ENCODE measurements at places on chromosomes 7 and 10. TPM values are rescaled to one million over a fixed set of nuclear protein-coding genes. Genes with fewer than 3 reads are reported as not detected.
A peak's percentile ranks its signal among the peaks of the same experiment; 100 is the strongest.

The EBF3 gene
- 8.4 TPM for total RNA-seq

The ATG9B gene
- 0.12 TPM for total RNA-seq

The ANLN gene
- total RNA-seq = 1.9 TPM

DNA sequence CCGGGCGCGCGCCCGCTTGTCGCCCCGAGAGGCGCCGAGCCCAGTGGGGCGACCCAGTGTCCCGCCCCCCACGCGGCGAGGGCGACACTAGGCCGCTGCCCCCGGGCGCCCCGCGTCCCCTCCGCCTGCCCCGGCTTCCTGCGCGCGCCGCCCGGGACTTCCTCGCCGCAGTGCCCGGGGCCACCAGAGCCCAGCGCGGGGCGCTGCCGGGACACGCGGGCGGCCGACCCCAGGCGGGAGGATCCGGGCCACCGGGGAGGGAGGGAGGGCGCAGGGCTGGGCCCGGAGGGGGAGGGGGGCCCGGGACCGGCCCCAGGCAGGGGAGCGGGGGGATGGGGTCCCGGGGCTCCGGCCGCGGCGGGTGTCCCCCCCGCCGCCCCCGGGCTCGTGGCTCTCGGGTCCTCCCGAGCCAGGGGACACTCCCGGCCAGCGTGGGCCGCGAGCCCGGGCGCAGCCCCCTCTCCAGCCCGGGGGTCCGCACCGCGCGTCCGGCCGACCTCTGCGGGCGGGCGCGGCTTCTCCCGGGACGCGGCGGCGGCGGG lies 435 bp upstream of the PWWP2B start:
- H3K27ac ChIP-seq = peak overlapping the region; percentile 28
- H3K4me3 ChIP-seq = peak overlapping the region; percentile 76
- H3K36me3 ChIP-seq = no peaks in the 10 kb centered on the region
- H3K4me1 ChIP-seq = no peaks in the 10 kb centered on the region
- DNase-seq = peak; percentile 90

The ACSM6 gene
- total RNA-seq = not detected

GRCh38 chr7:147937428-147937827 lies 653.1 kb upstream of the C7orf33 start:
- no peak overlapping the region for H3K27ac ChIP-seq
- no peak for DNase-seq
- H3K4me3 ChIP-seq = no peak overlapping the region
- no peaks in the 10 kb centered on the region for H3K36me3 ChIP-seq

The FGL2 gene
- total RNA-seq = 246 TPM

GRCh38 chr7:40047661-40048060 lies 86.8 kb downstream of the MPLKIP start:
- H3K4me3 ChIP-seq = no peak overlapping the region
- no peak overlapping the region for H3K27ac ChIP-seq
- no peaks in the 10 kb centered on the region for H3K36me3 ChIP-seq
- DNase-seq = no peak
- no peaks in the 10 kb centered on the region for H3K27me3 ChIP-seq

GRCh38 chr10:114281006-114281405 lies 42.0 kb downstream of the VWA2 start:
- H3K4me1 ChIP-seq = no peaks in the 10 kb centered on the region
- H3K27ac ChIP-seq = no peak overlapping the region
- no peaks in the 10 kb centered on the region for H3K36me3 ChIP-seq
- DNase-seq = no peak
- no peaks in the 10 kb centered on the region for H3K27me3 ChIP-seq

- DNase-seq = no peak
- no peak overlapping the region for H3K27ac ChIP-seq
- H3K36me3 ChIP-seq = no peaks in the 10 kb centered on the region
- H3K27me3 ChIP-seq = no peaks in the 10 kb centered on the region
- H3K4me1 ChIP-seq = no peaks in the 10 kb centered on the region
Measured at GRCh38 chr10:80414142-80414895, 6.0 kb downstream of the PRXL2A start.

GRCh38 chr10:117551330-117552155 lies 9.0 kb downstream of the EMX2 start:
- no peaks in the 10 kb centered on the region for H3K4me1 ChIP-seq
- no peaks in the 10 kb centered on the region for H3K27me3 ChIP-seq
- H3K27ac ChIP-seq = no peak overlapping the region
- no peak for DNase-seq
- no peaks in the 10 kb centered on the region for H3K36me3 ChIP-seq

DNA sequence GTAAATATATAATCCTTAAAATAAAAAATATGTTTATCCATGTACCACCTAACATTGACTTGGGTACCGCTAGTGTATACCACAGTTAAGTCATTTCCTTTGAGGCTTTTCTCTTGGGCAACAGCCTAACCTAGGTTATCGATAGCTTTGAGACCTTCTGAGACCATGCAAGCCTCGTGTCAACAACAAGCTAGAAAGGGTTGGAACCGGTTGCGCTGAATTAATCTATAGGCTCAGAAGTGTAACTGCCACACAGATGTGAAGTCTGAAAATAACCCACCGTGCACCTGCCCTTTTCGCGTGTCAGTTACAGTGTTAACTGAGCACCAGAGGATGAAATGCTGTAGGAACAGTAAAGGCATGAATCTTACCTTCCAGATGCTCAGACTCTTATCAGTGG lies 59.8 kb downstream of the ARID5B start:
- no peak overlapping the region for H3K4me3 ChIP-seq
- DNase-seq = no peak
- no peak overlapping the region for H3K27ac ChIP-seq
- H3K36me3 ChIP-seq = no peaks in the 10 kb centered on the region
- no peaks in the 10 kb centered on the region for H3K27me3 ChIP-seq

DNA sequence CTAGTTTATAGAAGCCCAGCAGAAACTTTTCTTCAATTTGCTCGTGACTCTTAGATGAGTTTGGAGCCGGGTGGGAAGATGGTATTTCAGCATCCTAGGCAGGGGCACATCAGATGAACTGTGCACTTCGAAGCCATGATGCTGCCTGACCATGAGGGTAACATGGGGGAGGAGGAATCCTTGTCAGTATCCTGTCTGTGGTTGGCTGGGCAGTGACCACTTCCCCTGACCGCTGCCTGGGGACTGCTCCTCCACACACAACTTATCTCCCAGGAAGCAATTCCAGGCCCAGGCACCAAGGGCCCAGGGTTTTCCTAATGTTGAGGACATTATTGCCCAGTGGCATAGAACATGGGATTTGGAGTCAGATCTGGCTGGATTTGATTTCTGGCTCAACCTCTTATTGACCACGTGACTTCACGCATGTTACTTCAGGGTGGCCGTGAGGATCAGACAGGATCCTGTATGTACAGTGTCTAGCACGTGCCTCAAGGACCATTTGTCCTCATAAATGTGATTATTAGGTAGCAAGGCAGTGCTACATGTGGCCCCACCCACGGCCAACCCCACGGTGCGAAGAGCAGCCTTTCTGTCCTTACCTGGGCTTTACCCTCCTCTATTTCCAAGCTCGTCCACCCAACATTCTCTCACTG lies 65.2 kb downstream of the PTPRE start:
- H3K4me3 ChIP-seq = no peak overlapping the region
- H3K27ac ChIP-seq = no peak overlapping the region
- no peak for DNase-seq
- H3K27me3 ChIP-seq = no peaks in the 10 kb centered on the region
- no peaks in the 10 kb centered on the region for H3K36me3 ChIP-seq

The CPA1 gene
- total RNA-seq = 5.9 TPM

GRCh38 chr7:2399848-2400587 lies 3.4 kb upstream of the CHST12 start:
- no peak overlapping the region for H3K27ac ChIP-seq
- no peaks in the 10 kb centered on the region for H3K27me3 ChIP-seq
- H3K36me3 ChIP-seq = no peaks in the 10 kb centered on the region
- peak; percentile 90 for DNase-seq

DNA sequence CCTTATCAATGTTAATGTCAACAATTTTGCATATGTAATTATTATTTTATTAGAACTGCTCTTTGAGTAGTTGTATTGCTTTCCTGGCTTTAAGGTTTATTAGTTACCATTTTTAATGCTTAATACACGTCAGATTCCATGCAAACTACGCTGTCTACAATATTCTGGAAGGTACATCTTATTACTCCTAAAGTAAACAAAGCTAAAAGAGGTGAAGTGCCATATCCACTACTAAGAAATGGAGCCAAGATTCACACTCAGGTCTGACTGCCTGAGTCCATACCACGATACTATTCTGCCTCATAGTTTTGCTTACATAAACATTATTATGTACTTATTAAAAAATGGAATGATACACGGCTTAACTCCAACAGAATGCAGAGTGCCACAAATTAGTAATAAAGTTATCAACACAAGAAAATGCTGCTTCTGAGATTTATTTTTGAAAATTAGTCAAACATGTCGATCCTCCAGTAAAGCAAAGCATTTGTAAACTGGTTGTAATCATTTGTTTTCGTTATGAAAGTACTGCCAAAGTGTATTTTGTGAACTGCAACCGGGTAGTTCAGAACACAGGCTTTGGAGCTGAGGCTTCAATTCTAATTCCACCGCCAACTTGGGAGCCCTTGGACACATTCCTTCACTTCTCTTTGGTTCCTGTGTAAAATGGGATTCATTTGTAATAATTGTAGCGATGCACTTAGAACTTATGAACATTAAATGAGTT lies 1.1 kb upstream of the DMTF1 start:
- no peak for DNase-seq
- no peaks in the 10 kb centered on the region for H3K4me1 ChIP-seq
- H3K4me3 ChIP-seq = peak overlapping the region; percentile 62
- no peaks in the 10 kb centered on the region for H3K27me3 ChIP-seq
- no peaks in the 10 kb centered on the region for H3K36me3 ChIP-seq
- H3K27ac ChIP-seq = peak overlapping the region; percentile 97

DNA sequence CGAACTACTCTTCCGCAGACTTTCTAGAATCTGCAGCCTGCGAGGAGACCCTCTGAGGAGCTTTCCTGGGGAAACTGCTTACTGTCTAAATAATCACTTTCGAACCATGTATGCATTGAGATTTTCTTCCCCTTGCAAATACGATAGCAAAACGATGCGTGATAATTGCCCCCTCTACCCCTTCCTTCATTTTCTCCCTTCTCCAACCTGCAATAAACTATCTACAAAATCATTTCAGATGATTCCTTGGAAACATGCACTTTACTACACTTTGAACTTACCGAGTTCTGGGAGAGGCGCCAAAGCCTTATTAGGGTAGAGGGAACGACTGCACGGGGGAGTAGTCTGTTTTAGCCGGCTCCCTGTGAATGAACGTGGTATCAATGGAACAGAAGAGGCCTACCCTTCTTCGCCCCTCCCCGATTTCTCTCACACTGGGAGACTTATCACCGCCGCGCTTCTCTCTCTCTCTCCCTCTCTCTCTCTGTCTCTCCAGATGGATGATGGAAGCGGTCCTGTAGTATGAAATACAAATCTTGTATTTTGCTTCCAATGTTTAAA lies at the start of gene FGFBP3:
TSS of gene FGFBP3 (minus strand) at position 370 of the 561 bp plus-strand sequence. CDS start 517 bp downstream, outside the sequence.
- H3K36me3 ChIP-seq = no peaks in the 10 kb centered on the region
- no peaks in the 10 kb centered on the region for H3K27me3 ChIP-seq
- no peak for DNase-seq
- H3K4me1 ChIP-seq = no peaks in the 10 kb centered on the region
- peak within 1 kb of the TSS; percentile 74 for H3K27ac ChIP-seq

DNA sequence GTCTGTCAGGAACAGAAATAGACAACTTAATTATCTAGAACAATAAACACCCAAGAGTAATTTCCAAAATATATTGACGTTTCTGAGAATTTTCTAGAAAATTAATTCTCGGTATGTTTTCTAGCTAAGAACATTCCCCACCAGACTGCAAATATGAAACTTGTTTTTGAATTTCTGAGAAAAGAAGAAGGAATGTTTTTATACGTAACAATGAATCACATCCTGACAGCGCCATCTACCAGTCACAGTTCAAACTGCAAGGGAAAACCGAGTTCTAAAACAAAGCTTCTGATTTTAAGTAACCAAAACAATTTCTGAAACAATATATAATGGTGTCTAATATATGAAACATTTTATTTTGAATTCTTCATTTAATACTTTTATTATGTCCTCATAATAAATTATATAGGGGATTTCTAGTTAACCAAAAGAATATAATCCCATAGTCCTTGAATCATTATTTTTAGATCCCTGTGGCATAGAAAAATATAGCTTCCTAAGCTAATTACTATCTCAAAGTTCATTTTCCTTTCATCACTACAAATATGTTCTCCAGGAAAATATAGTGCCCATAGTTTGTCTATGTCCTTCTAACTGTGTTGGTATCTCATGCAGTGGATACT lies 34.5 kb upstream of the MEOX2 start:
- H3K27ac ChIP-seq = no peak overlapping the region
- no peak overlapping the region for H3K4me3 ChIP-seq
- no peaks in the 10 kb centered on the region for H3K36me3 ChIP-seq
- DNase-seq = no peak
- no peaks in the 10 kb centered on the region for H3K27me3 ChIP-seq

The CASD1 gene
- total RNA-seq = 25.2 TPM

The LRRC4 gene
- 11.2 TPM for total RNA-seq

- H3K4me1 ChIP-seq = no peaks in the 10 kb centered on the region
- no peak overlapping the region for H3K4me3 ChIP-seq
- H3K27me3 ChIP-seq = no peaks in the 10 kb centered on the region
- H3K36me3 ChIP-seq = no peaks in the 10 kb centered on the region
Measured at GRCh38 chr10:100477970-100478369, 15.2 kb downstream of the WNT8B start.

DNA sequence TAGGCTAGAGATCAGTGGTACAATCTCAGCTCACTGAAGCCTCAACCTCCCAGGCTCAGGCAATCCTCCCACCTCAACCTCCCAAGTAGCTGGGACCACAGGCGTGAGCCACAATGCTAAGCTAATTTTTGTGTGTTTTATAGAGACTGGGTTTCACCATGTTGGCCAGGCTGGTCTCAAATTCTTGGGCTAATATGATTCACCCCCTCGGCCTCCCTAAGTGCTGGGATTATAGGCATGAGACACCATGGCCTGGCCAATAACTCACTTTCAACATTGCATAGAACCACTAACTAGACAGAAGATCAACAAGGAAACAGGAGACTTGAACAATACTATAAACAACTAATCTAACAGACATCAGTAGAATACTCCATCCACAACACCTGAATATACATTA lies 191.7 kb downstream of the LRRN3 start:
- no peaks in the 10 kb centered on the region for H3K36me3 ChIP-seq
- no peak overlapping the region for H3K27ac ChIP-seq
- no peak overlapping the region for H3K4me3 ChIP-seq
